ENCODE measurements at places on chromosomes 11 and 22. TPM values are rescaled to one million over a fixed set of nuclear protein-coding genes. Genes with fewer than 3 reads are reported as not detected.

Gene HPX
- total RNA-seq: 0.36 TPM

Gene PRG2
- not detected for total RNA-seq

- H3K4me3 ChIP-seq: no peak overlapping the region
- H3K27me3 ChIP-seq: peaks cover 11% of the 10 kb centered on the region
- H3K4me1 ChIP-seq: peaks cover 4% of the 10 kb centered on the region
Measured at GRCh38 chr11:11463405-11463804, 110.4 kb upstream of the CSNK2A3 start.

DNA sequence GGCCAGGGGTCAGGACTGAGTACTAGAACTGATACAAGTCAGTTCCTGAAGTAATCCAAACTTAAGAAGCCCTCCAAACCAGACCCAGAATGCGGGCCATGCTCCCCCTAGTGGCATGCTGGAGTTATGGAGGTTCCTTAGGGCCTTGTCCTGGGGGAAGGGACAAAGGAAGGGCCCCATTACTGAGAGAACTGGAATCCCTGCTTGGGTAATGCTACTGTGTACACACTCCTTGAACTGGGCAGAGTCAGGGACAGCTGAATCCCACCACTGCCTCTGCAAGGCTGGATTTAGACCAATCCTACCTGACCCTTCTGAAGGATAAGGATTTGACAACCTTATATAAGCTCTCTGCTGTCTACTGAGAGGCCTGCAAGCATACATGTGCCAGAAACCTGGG, 97.3 kb upstream of the AKIP1 start:
- peak overlapping the region; percentile 54 for H3K27ac ChIP-seq
- peaks cover 28% of the 10 kb centered on the region for H3K4me1 ChIP-seq
- H3K4me3 ChIP-seq: no peak overlapping the region
- H3K27me3 ChIP-seq: no peaks in the 10 kb centered on the region
- DNase-seq: peak; percentile 89
- H3K36me3 ChIP-seq: no peaks in the 10 kb centered on the region

DNA sequence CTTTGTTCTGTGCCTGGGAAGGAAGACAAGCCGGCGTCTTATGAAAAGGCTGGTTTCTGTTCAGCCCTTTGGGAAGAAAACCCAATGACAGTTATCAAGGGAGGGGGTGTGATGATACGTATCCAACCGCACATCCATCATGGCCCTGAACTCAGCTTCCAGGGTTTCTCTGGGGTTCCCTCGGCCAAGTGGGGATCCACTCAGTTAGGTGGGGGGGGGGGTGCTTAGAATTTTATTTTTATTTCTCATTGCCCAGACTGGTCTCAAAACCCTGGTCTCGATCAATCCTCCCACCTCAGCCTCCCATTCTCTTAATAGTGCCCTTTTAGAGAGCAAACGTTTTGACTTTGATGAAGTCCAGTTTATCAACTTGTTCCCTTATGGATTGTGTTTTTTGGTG, 25.7 kb downstream of the KCNQ1 start:
- H3K27me3 ChIP-seq: peaks cover 30% of the 10 kb centered on the region
- H3K36me3 ChIP-seq: no peaks in the 10 kb centered on the region
- no peak for DNase-seq
- no peak overlapping the region for H3K4me3 ChIP-seq
- no peak overlapping the region for H3K27ac ChIP-seq
- H3K4me1 ChIP-seq: no peaks in the 10 kb centered on the region

GRCh38 chr11:69443138-69443967, 38.1 kb upstream of the LINC01488 start:
- no peaks in the 10 kb centered on the region for H3K27me3 ChIP-seq
- peak overlapping the region; percentile 95 for H3K27ac ChIP-seq
- DNase-seq: peak; percentile 94
- peak overlapping the region; percentile 36 for H3K4me3 ChIP-seq

GRCh38 chr11:32255841-32256240, 165.0 kb downstream of the RCN1 start:
- no peaks in the 10 kb centered on the region for H3K36me3 ChIP-seq
- H3K4me1 ChIP-seq: no peaks in the 10 kb centered on the region
- H3K4me3 ChIP-seq: no peak overlapping the region
- DNase-seq: no peak

DNA sequence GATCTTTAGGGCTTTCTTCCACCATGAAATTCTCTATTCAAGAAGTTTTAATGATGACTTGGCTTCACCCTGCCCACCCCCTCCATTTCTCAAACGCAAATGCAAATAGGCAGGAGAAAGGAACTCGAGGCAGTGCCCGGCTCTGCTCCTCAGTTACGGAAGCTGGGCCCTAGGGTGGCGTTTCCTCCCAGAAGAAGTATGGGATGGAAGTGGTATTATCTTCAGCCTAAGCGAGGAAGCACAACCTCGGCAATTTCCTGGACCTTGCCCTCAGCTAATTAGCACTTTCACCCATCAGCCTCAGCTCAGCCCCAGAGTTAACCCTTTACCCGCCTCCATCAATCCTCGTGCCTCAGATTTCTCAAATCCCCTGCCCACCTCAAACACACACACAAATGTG, 58.2 kb upstream of the LRRC55 start:
- no peaks in the 10 kb centered on the region for H3K36me3 ChIP-seq
- DNase-seq: no peak
- no peaks in the 10 kb centered on the region for H3K4me1 ChIP-seq
- peaks cover 19% of the 10 kb centered on the region for H3K27me3 ChIP-seq
- H3K27ac ChIP-seq: no peak overlapping the region
- H3K4me3 ChIP-seq: no peak overlapping the region

DNA sequence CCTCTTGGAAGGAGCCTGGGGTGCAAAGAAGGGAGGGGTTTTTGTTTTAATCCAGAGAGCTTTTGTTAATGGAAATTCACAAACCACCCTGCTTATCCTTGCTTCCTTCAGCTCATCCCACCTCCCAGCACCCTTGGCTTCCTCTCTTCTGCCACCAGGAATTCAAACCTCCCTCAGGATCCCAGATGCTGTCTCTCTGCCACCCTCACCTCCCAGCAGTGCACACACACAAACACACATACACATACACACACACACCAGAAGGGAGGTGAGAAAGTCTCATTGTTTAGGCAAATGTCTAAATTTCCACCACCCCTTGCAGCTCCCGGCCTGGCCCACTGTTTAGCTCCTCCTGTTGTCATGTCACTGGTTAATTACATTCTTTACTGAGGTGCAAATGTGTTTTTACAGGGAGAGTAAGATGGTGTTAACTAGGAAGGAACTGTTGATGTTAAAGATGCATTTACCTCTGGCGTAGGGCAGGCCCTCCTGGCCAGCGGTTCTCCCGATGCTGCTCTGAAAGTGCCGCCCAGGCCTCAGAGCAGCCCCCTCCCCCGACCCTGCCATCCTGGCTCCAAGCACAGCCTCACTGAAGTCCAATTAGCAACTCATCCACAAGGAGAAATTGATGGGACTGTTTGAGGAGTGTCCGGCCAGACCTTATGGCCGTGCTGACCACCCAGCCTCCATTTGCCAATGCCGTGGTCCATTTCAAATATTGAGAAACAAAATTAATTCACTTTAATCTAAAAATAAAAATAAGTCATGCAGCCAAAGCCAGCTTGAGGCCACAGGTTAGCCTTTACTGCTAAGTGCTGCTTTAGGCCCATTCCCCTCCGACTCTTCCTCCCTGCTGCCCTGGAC, 165.4 kb downstream of the FEZ1 start:
- no peaks in the 10 kb centered on the region for H3K4me1 ChIP-seq
- no peak for DNase-seq
- H3K36me3 ChIP-seq: no peaks in the 10 kb centered on the region
- H3K27ac ChIP-seq: no peak overlapping the region
- no peak overlapping the region for H3K4me3 ChIP-seq

DNA sequence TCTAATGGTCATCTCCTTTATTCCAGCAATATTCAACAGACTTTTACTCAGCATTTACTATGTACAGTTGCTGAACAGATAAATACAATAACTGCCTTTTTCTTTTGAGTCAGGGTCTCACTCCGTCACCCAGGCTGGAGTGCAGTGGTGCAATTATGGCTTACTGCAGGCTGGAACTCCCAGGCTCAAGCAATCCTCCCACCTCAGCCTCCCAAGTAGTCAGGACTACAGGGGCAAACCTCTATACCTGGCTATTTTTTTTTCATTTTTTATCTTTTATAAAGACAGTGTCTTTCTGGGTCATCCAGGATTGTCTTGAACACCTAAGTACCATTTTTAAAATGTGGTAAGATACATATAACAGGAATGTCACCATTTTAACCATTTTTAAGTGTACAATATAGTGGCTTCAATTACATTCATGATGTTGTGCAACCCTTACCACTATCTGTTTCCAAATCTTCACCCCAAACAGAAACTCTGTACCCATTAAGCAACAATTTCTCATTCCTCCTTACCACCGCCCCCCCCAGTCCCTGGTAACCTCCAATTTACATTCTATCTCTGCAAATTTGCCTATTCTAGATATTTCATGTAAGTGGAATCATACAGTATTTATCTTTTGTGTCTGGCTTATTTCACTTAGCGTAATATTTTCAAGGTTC, 67.8 kb downstream of the MIAT start:
- H3K27ac ChIP-seq: no peak overlapping the region
- H3K36me3 ChIP-seq: 0 out of 2 replicates have a peak, but pooled peaks cover 1% of the 10 kb centered on the region
- no peak overlapping the region for H3K4me3 ChIP-seq
- no peaks in the 10 kb centered on the region for H3K27me3 ChIP-seq
